ENCODE measurements at places on chromosomes 16 and 17. TPM values are rescaled to one million over a fixed set of nuclear protein-coding genes. Genes with fewer than 3 reads are reported as not detected.

Gene CNGB1
- 0.43 TPM for total RNA-seq

DNA sequence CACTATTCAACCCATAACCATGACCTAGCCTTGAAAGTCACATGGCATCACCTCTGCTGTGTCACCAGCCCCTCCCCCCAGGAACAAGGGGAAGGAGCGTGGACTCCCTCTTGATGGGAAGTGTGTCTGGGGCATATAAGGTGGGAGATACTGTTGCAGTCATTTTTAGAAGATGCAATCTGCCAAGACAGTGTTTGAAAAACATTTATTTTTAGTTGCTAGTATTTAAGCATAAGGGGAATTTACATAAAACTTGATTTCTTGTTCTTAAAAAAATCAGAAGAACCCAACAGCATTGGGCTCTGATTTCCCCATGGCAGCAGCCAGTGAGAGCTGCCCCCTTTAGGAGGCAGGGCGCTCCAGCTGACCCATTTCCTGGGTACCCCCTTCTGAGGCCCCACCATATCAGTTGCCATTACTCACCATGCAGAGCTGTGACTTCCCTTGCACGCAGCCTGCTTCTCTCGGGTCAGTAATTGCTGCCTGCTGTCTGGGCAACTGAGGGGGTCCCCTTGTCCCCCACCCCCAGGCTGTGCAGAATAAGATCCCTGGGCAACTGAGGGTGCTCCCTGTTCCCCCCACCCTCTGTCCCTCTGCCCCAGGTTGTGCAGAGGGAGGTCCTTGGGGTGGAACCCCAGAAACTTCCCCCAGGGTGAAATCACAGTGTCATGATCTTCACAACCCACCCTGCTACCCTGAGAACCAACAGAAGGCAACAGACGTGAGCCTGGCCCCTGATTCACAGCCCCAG lies 11.8 kb upstream of the CDC42EP4 start:
- H3K4me1 ChIP-seq: no peaks in the 10 kb centered on the region
- no peaks in the 10 kb centered on the region for H3K36me3 ChIP-seq
- DNase-seq: peak; percentile 73
- no peak overlapping the region for H3K27ac ChIP-seq

DNA sequence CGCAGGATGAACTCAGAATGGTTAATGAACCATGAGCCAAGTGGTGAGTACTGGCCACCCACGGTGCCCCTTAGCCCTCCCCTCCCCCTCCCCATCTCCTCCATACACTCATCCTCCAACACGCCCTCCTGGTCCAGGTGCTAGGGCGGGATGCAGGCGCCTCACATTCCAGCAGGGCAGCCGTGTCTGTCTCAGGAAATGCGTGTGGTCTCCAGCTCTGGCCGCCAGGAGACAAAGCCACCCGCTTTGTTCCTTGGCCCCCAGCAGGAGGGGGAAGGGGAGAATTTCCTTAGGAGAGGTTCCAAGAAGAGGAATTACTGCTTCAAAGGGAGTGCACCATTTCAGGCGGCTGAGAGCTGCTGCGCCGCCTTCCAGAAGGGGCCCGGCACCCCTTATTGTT lies 29.7 kb upstream of the RMI2 start:
- no peak overlapping the region for H3K27ac ChIP-seq
- DNase-seq: peak; percentile 92

Gene CCL4L2
- 52.2 TPM for total RNA-seq

Gene DNAJC7
- 89.3 TPM for total RNA-seq

DNA sequence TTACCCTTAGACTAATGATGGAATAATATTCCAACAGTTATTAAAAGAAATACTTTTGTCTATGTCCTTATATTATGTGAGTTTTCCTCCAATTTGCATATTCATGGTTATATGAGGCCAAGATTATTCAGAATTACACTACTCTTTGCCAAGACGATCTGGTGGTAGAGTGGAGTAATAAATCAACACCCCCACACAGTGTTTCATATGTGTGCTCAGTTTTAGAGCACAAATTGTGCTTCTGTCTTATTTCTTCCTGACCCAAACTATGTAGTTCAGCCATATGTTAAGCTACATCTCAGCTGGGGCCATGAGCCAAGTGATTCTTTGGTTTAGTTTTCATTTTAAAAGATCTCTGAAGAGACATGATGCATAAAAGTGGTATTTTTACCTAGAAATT lies 26.9 kb upstream of the PPM1E start:
- H3K4me1 ChIP-seq: no peaks in the 10 kb centered on the region
- no peaks in the 10 kb centered on the region for H3K27me3 ChIP-seq
- no peak overlapping the region for H3K27ac ChIP-seq
- no peak for DNase-seq
- H3K36me3 ChIP-seq: peaks cover 4% of the 10 kb centered on the region
- no peak overlapping the region for H3K4me3 ChIP-seq

Gene MAF
- 66.8 TPM for total RNA-seq

Gene GRB7
- total RNA-seq: 19.8 TPM

Gene HLF
- total RNA-seq: 9.9 TPM

DNA sequence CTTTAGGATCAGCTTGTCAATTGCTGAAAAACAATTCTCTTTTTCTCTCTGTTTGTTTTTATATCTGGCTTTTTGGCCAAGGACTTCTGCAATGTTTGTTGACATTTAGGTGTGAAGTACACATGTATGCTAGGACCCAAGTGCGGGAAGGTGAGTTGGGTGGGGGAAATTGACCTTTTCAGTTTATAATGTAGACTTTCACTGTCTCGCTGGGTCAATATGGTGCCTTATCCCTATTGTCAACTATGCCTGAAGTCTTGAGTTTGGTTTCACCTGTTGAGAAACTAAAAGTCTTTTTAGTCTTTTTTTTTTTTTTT lies 9.5 kb downstream of the WWP2 start:
- H3K4me1 ChIP-seq: no peaks in the 10 kb centered on the region
- DNase-seq: no peak
- no peak overlapping the region for H3K4me3 ChIP-seq
- no peaks in the 10 kb centered on the region for H3K36me3 ChIP-seq
- H3K27ac ChIP-seq: no peak overlapping the region

- H3K27ac ChIP-seq: peak overlapping the region; percentile 88
- no peaks in the 10 kb centered on the region for H3K36me3 ChIP-seq
- H3K27me3 ChIP-seq: no peaks in the 10 kb centered on the region
- peaks cover 55% of the 10 kb centered on the region for H3K4me1 ChIP-seq
These were observed 1.9 kb downstream of the SLC16A3 start for GRCh38 chr17:82230609-82231311.

GRCh38 chr17:47957591-47958490 lies at the start of gene PRR15L:
Gene PRR15L (minus strand): TSS chr17:47957883. CDS start chr17:47953234, 4,649 bp downstream.
- H3K4me1 ChIP-seq: no peaks in the 10 kb centered on the region
- H3K27ac ChIP-seq: no peak within 1 kb of the TSS

Measured in lung (tissue), 17 donors.